ENCODE measurements at places on chromosomes 1 and 21.

DNA sequence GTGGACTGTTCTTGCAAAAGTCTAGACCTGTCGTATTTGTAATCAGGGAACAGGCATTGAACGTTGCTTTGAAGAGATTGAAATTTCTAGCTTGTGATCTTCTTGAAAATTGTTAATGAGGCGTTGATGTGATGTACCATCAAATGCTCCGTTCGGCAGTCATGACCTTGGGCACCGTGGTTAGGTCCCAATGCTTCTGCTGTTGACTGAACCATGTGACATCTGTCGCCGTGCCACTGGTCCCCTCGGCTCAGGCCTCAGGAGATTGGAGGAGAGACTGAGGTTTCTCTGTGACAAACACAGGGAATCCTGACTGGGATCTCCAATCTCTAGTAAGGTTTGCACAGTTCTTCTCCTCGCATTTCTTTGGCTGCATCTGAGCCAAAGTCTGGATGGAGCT lies 18.1 kb upstream of the KCNAB2 start:
- no peak for DNase-seq

DNA sequence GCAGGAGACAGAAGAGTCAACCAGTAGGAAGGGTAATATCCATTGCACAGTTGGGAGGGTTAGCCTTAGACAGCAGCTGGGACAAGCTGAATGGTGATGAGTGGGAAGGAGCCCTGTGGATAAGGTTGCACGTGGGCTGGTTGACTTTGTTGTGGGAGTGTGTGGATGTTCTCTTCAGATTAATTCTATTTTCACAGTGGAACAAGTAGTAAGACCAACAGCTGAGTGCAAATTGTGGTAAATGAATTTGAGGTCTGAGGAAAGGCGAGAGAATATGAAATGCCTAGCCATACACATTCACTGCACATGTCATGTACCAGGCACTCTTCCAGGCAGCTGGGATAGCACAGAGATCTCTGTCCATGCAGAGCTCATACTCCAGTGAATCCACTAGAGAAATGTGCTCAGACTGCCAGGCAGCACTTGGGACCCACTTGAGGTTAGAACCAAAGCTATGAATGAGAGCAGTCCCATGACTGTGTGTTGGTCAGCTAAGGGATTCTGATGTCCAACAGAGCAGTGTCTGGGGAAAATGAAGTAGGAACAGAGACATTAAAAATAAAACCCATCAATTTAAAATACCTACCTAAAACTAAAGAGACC lies 25.2 kb upstream of the VTCN1 start:
- no peak for DNase-seq

DNA sequence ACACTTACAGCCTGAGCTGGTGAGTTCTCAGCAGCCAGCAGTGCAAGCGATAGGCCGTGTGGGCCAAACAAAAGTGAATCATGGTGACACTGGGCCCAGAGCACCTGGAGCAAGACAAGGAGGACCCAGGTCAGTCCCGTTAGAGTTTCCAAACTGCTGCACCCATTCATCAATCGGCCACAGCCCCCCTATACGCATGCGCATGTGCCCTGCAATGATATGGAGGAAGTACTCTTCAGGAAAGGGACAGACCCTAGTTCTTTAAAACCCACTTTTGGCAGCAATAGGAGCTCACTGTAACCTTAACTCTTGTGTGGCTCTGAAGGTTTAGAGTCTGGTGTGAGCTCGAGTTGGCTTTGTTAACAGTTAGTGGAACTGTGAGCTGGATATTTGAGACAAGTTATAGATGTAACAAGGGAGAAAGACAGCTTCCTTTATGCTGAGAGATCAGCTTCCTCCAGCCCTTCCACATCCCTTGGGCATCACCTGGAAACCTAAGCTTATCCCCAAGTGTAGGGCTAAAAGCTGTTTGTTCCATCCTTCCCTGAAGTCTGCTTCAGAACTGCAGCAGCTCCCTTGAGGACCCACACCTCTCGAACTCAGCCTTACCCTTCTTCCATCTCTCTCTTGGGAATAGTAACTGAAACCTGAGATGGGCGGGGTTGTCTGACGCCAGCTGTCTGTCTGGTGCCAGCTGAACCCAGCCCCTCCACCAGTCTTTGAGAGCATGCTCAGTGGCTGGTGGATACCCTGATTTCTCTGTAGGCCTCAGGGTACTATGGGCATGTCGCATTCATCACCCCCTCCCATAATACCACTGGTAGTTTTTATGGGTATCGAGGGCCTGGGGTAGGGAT lies 17.7 kb downstream of the NMNAT1 start:
- no peak for DNase-seq

GRCh38 chr1:110581682-110582145 lies 24.4 kb downstream of the KCNA2 start:
- DNase-seq: no peak

DNA sequence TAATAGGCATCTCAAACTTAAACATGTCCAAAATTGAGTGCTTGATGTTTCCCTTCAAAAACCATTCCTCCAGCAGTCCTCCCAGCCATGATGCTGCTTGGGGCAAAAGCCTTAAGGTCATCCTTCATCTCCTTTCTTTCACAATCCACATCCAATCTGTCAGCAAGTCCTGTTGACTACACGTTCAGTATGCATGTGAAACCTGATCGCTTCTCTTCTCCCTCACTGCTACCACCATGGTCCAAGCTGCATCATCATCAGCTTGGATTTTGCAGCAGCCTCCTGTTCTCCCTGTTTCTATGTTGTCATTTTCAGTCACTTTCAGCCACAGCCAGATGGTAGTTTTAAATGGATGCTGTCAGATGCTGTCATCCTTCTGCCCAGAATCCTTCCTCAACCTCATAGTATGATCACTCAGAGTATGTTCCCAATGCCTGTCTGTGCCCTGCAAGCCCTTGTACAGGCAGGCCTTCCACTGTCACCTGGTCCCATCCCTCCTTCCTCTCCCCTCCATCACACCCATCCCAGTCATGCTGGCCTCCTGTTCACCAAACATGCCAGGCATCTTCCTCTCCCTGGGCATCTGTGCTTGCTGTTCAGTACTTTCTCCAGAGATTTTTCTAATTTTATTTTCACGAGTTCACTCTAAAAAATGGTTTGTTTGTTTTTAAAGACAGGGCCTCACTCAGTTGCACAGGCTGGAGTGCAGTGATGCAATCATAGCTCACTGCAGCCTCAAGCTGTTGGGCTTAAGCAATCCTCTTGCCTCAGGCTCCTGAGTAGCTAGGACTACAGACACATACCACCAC lies 66.0 kb downstream of the SYDE2 start:
- no peak for DNase-seq

- no peak for DNase-seq
Observed at GRCh38 chr1:29249951-29250581, 13.7 kb downstream of the PTPRU start.

DNA sequence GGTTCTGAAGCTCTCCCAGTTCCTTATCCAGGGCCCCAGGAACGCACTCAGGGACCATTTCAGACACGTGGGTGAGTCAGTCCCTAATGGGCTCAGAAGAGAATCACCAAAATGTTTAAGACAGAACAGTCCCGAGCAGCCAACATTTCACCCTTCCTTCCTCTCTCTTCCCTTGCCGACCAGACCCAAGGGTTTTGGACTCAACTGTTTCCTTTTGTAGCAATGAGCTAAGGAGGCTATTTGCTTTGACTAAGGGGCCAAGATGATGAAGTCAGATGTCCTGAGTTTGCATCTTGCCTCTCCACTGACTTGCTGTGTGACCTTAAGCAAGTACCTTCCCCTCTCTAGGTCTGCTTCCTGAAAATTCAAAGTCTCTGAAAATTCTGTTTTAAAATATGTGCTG lies 472.3 kb upstream of the VAMP3 start:
- no peak for DNase-seq

DNA sequence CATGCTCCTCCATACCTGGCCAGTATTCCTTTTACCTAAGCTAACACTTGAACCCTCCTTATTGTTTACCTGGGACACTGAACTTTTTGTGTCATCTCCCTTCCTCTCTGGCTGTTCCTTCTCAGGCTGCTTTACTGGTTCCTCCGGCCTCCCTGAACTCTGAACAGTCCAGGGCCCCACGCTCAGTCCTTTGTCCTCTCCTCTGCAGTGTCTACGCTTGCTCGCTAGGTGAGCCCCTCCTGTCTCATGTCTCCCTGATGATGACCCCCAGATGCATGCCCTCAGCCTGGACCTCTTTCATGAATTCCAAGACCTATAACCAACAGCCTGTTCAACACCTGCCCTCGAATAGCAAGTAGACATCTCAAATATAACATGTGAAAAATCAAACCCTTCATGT lies 108.4 kb upstream of the COA6 start:
- no peak for DNase-seq

DNA sequence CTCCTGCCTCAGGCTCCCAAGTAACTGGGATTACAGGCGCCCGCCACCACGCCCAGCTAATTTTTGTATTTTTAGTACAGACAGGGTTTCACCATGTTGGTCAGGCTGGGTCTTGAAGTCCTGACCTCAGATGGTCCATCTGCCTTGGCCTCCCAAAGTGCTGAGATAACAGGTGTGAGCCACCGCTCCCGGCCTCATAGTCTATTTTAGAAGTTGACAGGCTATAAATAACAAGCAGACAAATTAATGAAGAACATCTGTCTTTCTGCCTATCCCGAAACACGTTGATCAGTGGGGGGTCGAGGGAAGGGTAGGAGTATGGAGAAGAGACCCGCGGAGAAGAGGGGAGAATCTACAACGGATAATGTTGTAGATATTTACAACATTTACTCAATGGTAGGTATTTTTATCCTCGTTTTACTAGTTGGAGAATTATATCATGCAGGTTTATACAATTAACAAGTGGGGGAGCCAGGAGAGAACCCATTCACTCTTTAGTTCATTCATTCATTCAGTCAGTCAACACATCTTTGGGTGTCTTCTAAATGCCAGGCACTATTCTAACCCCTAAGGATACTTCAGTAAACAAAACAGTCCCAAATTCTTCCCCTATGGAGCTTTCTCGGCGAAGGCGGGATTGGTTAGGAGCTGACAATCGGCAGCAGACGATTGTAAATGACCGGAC lies 497 bp upstream of the IFNAR2 start:
- no peak for DNase-seq

DNA sequence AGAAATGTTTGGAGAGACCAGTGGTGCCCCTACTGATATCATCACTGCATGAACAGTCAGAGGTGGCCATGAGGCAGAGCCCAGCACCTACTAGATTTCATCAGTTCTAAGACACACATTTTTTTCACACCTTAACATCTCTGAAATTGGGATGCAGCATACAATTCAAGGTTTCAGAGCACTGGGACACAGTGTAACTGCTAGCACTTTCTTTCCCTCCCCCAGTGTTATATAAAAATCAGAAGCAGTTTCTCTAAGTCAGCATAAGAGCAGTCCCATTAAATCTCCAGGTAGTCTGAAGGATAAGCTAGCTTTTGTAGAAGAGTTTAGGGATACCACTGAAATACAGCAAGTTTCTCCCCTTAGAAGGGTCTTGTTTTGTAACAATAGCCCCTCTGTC lies 10.0 kb upstream of the ANGPTL7 start:
- DNase-seq: no peak

DNA sequence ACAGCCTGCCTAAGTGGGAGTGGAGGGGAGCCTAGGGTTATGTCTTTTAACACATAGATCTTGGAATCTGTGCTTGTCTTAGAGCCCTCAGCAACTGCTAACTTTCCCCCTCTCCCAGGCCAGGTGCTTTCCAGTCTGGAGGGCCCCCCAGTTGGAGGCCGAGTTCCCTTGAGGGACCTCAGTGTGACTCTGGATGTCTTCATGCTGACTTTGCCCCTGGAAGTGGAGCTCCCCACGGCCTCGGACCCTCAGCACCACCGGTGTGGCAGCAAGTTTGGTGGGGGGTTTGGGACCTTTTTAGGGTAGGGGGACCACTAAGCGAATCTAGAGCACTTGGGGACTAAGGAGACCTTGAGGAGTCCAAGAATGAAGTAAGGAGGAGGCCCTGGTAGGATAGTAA lies 22.9 kb downstream of the HYI start:
- DNase-seq: no peak

DNA sequence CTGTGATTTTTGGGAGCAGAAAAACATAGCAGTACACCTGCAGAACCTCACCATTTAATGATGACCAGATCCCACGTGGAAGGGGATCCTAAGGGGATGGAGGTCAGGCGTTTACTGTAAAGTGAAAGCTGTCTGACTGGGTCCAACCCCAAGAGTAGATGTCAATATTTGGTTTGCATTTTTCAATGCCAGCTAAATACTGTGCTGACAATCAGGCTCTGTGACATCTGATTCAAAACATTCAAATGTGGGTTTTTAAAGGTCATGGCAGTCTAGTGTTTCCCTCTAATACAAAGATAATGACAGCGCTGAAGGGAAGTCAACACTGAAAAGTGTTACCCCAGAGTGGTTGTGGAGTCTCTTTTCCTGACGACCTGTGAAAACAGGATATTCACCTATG lies 68.1 kb downstream of the SPAG17 start:
- DNase-seq: no peak

GRCh38 chr1:150649441-150650075 lies 20.1 kb upstream of the ENSA start:
- DNase-seq: no peak

- no peak for DNase-seq
Observed at GRCh38 chr1:183070923-183071618, 47.9 kb downstream of the LAMC1 start.

GRCh38 chr1:111620441-111620971 lies 917 bp downstream of the RAP1A start:
- no peak for DNase-seq

DNA sequence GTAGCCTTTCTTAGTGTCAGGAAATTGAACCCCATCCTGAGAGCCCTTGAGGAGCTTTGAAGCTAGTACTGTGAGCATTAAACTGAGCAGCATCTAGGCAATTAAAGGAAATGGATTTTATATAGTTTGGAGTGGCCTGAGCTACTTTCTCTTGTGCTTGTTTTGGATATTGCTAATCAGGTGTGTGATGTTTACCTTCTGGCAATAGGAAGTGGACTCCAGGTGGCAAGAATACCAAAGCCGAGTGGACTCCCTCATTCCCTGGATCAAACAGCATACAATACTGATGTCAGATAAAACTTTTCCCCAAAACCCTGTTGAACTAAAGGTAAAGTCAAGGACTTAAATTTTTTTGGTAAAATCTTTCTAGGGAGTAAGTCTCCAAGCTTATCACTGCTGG lies 79.4 kb downstream of the MACF1 start:
- DNase-seq: no peak

GRCh38 chr1:50564417-50564816 lies 141.2 kb upstream of the DMRTA2 start:
- DNase-seq: no peak

GRCh38 chr1:167477986-167478385 lies 40.3 kb downstream of the CD247 start:
- DNase-seq: no peak

Measured in amniotic stem cell (primary cell).